ENCODE measurements at places on chromosomes 4 and X. TPM values are rescaled to one million over a fixed set of nuclear protein-coding genes. Genes with fewer than 3 reads are reported as not detected.
A peak's percentile ranks its signal among the peaks of the same experiment; 100 is the strongest.

Gene USP17L12
- polyA plus RNA-seq: not detected

DNA sequence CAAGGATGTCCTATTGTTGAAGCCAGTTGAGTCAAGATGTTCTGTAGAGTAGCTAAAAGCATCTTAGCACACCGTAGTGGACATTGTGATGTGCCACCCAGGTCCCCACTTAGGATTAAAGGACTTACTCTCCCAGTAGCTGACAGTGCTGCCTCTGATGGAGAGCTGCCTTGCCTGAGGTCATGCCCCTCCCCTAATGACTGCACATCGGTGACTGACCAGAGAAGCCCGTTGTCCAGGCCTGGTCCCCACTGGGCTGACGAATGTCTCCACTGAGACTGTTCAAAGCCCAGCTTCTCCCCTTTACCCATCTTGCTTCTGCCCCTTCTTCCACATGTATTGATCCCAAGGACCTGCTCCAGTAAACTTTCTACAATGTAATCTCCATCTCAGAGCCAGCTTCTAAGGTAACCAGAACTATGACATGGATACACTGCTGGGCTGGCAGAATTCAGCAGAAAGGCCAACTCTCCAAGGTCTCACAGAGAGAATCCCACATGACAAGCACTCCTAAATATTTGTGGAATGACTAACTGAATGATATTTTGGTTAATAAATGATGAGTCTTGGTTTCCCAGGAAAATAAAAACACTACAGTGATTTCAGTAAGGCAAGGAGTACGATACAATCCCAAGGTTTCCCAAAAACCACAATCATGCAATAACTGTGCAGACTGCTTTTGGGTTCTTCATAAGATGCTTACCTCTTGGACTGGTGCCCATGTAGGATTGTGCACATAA lies 82.4 kb upstream of the TMEM150C start:
- H3K4me3 ChIP-seq: no peak overlapping the region
- H3K27ac ChIP-seq: no peak overlapping the region
- H3K27me3 ChIP-seq: no peaks in the 10 kb centered on the region
- peak; percentile 74 for DNase-seq
- H3K36me3 ChIP-seq: no peaks in the 10 kb centered on the region

DNA sequence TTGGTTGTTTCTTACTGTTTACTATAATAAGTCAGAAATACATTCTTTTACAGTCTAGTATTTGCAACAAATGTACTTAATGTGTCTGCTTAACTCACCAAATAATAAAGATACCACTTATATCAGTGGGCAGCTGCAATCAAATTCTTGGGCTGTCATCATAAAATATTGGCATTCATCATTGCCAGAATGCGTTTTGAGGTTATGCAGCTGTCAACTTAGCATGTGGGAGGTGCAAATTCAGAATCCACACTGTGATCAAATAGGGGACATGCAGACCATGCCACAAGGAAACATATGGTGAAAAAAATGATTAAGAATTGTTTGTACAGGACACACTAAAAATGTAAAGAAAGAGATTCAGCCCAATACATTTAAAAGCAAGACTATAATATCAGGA lies 86.5 kb downstream of the HCCS start:
- H3K27ac ChIP-seq: no peak overlapping the region
- H3K4me1 ChIP-seq: peaks cover 4% of the 10 kb centered on the region
- H3K36me3 ChIP-seq: no peaks in the 10 kb centered on the region
- no peak overlapping the region for H3K4me3 ChIP-seq
- no peak for DNase-seq

- peaks cover 3% of the 10 kb centered on the region for H3K4me1 ChIP-seq
- DNase-seq: no peak
- H3K27ac ChIP-seq: peak overlapping the region; percentile 92
- peak overlapping the region; percentile 73 for H3K4me3 ChIP-seq
- no peaks in the 10 kb centered on the region for H3K27me3 ChIP-seq
These were observed 177.1 kb downstream of the CBR4 start for GRCh38 chr4:168832763-168833575.

GRCh38 chr4:67036791-67037190 lies 508.5 kb downstream of the CENPC start:
- H3K27me3 ChIP-seq: no peaks in the 10 kb centered on the region
- no peaks in the 10 kb centered on the region for H3K4me1 ChIP-seq
- DNase-seq: no peak
- H3K36me3 ChIP-seq: no peaks in the 10 kb centered on the region

Data from fibroblast of lung (primary cell).